ENCODE measurements at places on chromosomes 2 and 18.

GRCh38 chr2:219901155-219901554, 273.7 kb downstream of the SLC4A3 start:
- DNase-seq = no peak

GRCh38 chr2:123746006-123746405, 279.1 kb upstream of the CNTNAP5 start:
- no peak for DNase-seq

- peak; percentile 47 for DNase-seq
Observed at GRCh38 chr18:48791636-48792105, 159.1 kb downstream of the SMAD7 start.

DNA sequence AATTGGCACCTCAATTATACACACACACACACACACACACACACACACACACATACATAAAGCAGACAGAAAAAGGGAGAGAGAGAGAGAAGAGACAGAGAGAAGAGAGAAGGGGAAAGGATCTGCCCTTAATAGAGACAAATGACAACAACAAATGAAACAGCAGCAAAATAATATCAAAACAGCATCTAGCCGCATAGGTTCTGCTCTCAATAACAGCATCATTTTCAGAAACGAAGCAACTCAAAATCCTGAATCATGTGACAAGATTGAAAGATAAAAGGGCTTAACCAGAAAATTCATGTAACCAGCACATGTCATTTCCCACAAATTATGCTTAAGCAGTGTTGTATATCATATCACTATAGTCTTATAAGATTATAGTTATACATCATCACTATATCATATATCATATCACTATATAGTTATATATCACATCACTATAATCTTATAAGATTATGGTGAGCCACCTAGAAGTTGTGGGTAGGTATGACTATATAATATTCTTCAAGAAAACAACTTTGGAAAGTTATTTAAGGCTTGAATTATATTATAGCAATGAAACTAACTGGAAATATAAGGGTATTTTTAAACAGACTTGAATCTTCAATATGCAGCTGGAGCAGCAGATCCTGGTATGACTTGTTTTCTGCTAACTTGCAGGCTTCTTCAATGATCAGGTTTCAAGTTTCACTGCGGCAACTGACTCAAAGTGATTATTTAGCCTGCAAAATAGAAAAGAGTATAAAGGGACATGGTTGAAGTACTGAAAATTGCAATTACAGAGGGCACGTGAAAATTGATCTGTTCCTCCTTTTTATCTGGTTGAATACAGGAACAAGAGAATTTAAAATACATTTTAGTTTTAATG, 16.1 kb upstream of the VPS54 start:
- peak; percentile 49 for DNase-seq

DNA sequence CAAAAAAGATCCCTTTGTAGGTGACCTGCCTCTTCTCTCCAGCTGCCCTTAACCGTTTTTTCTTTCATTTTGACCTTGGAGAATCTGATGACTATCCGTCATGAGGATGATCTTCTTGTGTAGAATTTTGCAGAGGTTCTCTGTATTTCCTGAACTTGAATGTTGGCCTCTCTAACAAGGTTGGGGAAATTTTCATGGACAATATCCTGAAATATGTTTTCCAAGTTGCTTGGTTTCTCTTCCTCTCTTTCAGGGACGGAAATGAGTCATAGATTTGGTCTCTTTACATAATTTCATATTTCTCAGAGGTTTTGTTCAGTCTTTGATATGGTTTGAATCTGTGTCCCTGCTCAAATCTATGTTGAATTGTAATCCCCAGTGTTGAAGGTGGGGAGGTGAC, 34.0 kb downstream of the ZC3H8 start:
- no peak for DNase-seq

DNA sequence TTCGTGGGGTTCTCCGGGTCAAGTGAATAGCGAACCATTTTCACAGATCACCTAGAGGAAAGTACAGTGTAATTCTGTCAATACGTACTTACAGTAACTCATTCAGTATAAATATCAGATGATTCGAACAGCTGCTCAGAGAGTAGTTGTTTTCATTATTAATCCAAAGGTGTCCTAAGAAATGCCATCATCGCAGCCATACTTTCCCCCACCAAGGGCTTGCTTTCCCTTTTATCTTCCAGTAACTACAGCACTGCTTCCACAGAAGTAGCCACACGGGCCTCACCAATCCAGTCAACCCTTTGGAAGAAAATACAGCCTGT, 4.5 kb upstream of the C18orf32 start:
- no peak for DNase-seq

DNA sequence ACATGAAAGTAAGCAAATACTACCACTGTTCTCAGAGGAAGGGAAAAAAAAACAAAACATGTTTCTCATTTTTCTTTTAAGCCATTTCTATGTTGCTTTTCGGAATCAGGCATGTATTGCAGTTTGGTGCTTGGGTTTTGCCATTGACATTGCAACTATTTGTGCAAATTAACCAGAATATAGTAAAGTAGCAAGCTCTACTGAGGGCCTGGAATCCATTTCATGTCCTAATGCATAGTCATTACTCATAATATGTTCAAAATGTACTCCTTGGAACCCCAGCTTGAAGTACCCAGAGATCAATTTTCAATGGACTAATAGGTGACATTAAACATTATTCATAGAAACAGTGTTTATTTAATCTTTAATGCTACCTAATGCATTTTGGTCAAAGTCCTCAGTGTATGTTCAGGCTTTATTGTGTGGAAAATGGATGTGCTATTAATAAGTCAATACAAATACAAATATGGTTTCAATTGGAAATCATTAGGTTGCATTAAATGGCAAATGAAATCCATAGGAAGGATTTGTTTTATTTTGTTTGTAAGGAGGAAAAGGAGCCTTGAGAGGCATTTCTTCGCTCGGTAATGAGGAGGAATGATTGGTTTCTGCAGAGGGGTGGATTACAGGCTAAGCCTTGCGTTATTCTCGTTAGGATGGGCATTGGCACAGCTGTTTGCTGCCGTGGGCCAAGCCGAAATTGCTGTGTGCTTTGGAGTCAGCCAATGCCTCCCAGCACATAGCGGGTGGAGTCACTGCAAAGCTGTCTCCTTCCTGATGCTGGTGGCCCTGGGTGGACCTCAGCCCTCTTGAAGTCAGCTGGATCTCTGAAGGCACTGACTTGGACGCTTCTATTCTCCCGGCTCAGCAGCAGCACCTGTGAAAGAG, 56.4 kb downstream of the MYCN start:
- DNase-seq = no peak

DNA sequence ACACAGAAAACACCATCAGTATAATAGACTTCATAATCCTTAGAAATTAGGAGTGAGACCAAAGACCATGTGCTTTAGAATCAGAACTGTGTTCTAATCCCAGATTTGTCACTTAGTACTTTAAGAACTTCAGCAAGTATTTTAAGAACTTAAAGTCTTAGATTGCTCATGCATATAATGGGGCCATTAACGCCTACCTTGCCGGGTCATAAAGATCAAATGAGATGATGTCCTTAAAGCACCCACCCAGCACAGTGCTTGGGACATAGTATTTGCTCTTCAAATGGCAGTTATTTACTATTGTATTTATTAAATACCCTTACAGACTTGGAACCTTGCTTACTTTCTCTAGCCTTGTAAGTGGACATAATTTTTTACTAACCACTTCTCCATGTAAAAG, 156.1 kb downstream of the GREB1L start:
- no peak for DNase-seq

GRCh38 chr2:127673291-127674069, 1.9 kb downstream of the LIMS2 start:
- peak; percentile 73 for DNase-seq
